ENCODE measurements at places on chromosomes 5 and 9.

GRCh38 chr5:56908942-56909293 lies 478 bp upstream of the SETD9 start:
- no peak for DNase-seq

GRCh38 chr5:53877243-53877642 lies 316.8 kb downstream of the NDUFS4 start:
- peak; percentile 86 for DNase-seq

DNA sequence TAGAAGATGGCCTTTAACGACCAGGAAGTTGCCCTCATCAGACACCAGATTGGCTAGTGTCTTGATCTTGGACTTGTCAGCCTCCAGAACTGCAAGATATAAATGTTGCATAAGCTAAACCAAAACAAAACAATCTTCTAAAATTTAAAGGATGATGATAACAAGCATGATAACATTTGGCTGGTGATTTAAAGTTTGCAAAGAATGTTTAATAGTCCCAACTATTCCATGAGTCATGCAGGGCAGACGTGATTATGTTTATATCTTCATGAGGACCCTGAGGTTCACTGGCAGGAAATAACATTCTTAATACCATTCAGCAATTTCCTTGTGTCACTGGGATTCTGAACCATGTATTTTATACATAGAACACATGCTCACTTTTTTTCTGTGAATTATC lies 319.8 kb downstream of the HCN1 start:
- peak; percentile 8 for DNase-seq

GRCh38 chr5:169176709-169177694 lies 123.9 kb downstream of the SLIT3 start:
- no peak for DNase-seq

- peak; percentile 61 for DNase-seq
Measured at GRCh38 chr9:96219026-96219899, 82.7 kb downstream of the HSD17B3 start.

Measured in fibroblast of mammary gland (primary cell).